ENCODE measurements at places on chromosomes 6 and 20.
A peak's percentile ranks its signal among the peaks of the same experiment; 100 is the strongest.

GRCh38 chr6:168118935-168119334 is 39.9 kb upstream of the FRMD1 start:
- no peak for DNase-seq

- DNase-seq, result no peak
Measured at GRCh38 chr20:16666272-16666671, 63.6 kb upstream of the SNRPB2 start.

- peak; percentile 34 for DNase-seq
Measured at GRCh38 chr20:63942250-63942951, 13.8 kb downstream of the UCKL1 start.

GRCh38 chr6:139344186-139344963 is 30.1 kb downstream of the CITED2 start:
- DNase-seq, result no peak

- no peak for DNase-seq
Measured at GRCh38 chr6:118652051-118652615, 742 bp upstream of the CEP85L start.

DNA sequence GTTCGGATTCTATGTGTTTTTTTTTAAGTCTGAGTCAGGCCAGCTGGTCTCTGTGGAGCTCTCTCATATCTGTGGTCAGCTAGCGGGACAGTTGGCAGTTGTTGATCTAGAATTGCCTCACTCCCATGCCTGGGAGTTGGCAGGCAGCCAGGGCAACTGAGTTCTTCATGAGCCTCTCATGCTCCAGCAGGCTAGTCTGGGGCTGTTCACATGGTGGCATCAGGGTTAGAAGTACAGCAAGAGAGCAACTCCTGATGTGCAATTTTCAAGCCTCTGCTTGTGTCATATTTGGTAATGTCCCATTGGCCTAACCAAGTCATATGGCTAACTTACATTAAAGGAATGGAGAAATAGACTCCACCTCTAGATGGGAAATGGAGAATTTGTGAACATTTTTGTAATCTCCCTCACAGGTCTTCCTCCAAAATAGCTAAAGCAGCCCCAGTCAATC is 6.7 kb upstream of the IFT52 start:
- no peak for DNase-seq

DNA sequence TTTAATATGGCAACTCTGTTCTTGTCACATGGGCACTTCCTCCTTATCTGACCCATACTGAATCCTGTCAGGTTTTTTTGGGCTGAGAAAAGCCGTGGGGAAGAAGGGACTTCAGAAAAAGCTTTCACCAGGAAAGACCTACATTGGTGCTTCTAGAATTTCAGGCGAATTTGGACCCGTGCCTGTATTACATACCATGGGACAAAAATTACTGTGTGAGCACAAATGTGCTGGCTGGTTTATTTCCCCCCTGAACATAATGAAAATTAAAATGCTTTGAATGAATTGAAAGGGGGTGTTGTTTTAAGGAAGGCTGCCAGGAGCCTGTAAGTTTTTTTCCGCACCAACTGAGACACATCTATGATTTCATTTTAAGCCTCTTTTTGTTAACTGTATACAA is 29.6 kb downstream of the CAP2 start:
- no peak for DNase-seq

- DNase-seq, result no peak
Measured at GRCh38 chr6:19382676-19383075, 454.5 kb upstream of the ID4 start.

- DNase-seq, result no peak
Measured at GRCh38 chr6:3603340-3604130, 146.7 kb upstream of the SLC22A23 start.

Measured in CD4-positive, alpha-beta memory T cell (primary cell).